Activated T-helper 1 cell treated with anti-CD3 and anti-CD28 coated beads, Interleukin-12 subunit alpha, Interleukin-12 subunit beta, Interleukin-2, Interleukin-4 antibody, amounts not matched to agents 30 ng/mL and 10 ng/mL and 1 ng/mL, durations not matched to agents 14 hours and 24 hours and 36 hours (primary cell): ENCODE measurements at places on chromosomes 6 and 20.

- DNase-seq: no peak
These were observed 87.1 kb upstream of the SYNDIG1 start for GRCh38 chr20:24382331-24382730.

GRCh38 chr20:59830665-59831023, 102.8 kb downstream of the SYCP2 start:
- DNase-seq: no peak

GRCh38 chr20:49987015-49987867, 4.5 kb downstream of the SNAI1 start:
- no peak for DNase-seq

GRCh38 chr6:62345962-62346689, 60.1 kb upstream of the KHDRBS2 start:
- DNase-seq: no peak

DNA sequence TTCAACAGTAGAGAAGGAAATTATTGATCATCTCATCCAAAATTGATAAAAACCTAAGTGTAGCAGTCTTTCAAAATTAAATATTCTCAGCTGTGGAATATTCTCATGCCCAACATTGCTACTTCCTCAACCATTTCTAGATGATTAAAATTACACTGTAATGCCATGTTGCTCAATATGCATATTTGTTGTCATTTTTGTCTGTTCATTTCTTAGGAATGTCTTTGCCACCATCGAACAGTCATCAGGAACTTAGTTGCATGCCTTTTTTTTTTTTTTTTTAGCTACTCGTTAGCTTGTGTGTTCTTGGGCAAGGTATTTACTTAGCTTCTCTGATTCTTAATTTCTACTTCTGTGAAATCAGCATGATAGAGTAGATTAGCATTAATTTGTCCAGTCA, 188.6 kb downstream of the DTNBP1 start:
- no peak for DNase-seq

DNA sequence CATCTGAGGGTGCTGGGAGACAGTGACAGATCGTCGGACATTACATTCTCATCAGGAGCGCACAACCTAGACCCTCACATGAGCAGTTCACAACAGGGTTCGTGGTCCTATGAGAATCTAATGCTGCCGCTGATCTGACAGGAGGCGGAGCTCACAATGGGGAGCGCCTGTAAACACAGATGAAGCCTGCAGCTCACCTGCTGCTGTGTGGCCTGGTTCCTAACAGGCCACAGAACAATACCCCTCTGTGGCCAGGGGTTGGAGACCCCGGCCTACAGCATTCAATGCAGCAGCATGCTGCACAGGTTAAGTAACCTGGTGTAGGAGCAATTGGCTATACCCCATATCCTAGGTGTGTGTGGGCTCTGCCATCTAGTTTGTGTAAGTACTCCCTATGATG, 19.5 kb downstream of the ANKRD60 start:
- no peak for DNase-seq

DNA sequence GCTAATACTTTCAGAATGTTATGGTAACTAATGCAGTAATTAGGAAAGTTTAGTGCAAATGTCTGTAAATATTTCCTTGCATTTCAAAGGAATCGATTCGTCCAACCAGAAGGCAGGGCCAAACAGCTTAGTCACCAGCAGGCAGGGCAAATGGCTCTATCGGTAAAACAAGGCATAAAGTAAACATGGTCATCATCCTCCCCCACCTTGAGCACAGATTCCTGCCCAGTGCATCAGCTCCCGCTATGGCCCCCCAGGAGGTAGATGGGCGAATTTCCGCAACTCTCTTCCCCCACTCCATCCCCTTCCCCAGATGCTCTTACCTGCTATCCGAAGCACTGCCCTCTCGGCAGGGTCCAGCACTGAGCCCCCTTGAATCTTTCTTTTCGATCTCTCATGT, 103.8 kb upstream of the BEND6 start:
- no peak for DNase-seq

GRCh38 chr6:1544000-1544399, 65.7 kb upstream of the FOXC1 start:
- no peak for DNase-seq

- no peak for DNase-seq
These were observed 76.4 kb downstream of the PHACTR2 start for GRCh38 chr6:143754204-143754603.

- DNase-seq: no peak
These were observed 32.7 kb upstream of the PSMF1 start for GRCh38 chr20:1085492-1086276.

DNA sequence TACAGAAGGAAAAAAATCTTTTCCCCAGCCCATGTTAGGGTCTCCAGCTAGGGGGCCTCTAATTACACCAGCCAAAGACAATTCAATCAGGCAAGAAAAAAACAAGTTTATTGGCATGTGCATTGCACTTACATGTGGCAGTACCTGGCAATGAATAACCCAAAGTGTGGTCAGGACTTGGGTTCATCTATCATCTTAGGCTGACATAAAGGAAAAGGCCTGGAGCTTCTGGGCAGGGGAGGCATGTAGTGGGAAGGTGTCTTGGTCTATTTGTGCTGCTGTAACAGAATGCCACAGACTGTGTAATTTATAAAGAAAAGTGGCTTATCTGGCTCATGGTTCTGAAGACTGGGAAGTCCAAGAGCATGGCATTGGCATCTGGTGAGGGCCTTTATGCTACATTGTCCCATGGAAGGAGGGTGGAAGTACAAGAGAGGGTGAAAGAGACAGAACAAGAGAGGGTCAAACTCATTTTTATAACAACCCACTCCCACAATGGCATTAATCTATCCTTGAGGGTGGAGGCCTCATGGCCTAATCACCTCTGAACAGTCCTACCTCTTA, 4.4 kb upstream of the PYGB start:
- no peak for DNase-seq

DNA sequence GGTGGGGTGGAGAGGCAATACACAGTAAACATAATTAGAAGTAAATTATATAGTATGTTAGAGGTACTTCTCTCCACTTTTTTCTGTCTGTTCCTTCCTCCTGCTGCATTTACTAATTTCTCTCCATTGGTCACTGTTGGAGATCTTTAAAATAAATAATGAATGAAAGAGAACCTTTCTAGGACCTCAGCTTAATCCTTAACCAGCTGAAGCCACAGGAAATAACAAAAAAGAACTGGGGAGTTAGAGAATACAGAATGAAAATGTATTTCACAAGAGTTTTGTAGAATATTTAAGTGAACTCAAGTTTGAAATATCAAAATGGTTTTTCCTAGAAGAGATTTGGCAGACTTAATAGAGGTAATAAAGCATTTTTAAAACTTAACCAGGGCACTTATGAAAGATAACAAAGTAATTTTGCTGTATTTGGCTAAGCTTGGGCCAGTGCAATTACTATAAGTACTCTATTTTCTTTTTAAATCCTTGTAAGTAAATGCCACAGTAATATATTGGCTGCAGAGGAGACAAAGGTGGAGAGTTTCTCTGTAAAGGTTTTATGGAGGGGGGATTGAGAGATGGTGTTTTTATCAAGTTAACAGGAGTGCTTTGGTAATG, 405.0 kb downstream of the CDKAL1 start:
- DNase-seq: no peak

- DNase-seq: no peak
These were observed 155.1 kb upstream of the MLIP start for GRCh38 chr6:53956068-53956711.

GRCh38 chr6:18663011-18663410, 275.9 kb downstream of the RNF144B start:
- no peak for DNase-seq

GRCh38 chr6:18160911-18161310, 5.7 kb downstream of the KDM1B start:
- no peak for DNase-seq

DNA sequence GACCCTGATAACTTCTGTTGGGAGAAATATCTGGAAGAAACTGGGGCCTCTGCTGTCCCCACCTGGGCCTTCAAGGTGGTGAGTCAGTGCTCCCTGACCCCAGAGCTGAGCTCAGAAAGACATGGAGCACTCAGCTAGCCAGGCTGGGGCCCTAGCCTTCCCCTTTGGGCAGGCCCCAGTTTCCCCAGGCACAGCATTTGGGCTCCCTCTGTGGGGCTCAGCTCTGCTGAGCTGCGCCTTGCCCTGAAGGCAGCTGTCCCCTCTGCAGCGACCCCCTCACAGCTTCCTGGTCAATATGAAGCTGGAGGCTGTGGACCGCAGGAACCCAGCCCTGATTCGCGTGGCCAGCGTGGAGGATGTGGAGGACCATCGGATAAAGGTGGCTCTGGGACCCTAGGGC, 24.8 kb upstream of the SGK2 start:
- DNase-seq: no peak

DNA sequence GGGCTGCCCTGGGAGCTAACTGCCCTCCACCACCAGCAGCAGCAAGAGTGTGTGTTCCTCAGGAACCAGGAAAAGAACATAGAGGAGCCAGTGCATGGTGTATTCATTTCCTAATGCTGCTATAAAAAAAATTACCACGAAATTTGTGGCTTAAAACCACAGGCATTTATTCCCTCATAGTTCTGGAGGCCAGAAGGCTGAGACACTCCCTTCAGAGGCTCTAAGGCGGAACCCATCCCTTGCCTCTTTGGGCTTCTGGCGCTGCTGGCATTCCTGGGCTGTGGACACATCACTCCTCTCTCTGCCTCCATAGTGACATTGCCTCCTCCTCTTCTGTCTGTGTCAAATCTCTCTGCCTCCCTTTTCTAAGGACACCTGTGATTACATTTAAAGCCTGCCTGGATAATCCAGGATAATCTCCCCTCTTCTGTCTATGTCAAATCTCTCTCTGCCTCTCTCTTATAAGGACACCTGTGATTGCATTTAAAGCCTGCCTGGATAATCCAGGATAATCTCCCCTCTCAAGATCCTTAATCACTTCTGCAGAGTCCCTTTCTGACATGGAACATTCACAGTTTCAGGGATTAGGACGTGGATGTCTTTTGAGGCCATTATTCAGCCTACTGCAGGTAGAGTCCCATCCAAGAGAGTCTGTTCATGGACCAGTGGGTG, 54.7 kb downstream of the NDUFAF5 start:
- DNase-seq: no peak

- DNase-seq: no peak
These were observed 1.8 kb downstream of the FOXO3 start for GRCh38 chr6:108562503-108562993.

GRCh38 chr20:43993560-43993959, 78.9 kb downstream of the TOX2 start:
- no peak for DNase-seq

DNA sequence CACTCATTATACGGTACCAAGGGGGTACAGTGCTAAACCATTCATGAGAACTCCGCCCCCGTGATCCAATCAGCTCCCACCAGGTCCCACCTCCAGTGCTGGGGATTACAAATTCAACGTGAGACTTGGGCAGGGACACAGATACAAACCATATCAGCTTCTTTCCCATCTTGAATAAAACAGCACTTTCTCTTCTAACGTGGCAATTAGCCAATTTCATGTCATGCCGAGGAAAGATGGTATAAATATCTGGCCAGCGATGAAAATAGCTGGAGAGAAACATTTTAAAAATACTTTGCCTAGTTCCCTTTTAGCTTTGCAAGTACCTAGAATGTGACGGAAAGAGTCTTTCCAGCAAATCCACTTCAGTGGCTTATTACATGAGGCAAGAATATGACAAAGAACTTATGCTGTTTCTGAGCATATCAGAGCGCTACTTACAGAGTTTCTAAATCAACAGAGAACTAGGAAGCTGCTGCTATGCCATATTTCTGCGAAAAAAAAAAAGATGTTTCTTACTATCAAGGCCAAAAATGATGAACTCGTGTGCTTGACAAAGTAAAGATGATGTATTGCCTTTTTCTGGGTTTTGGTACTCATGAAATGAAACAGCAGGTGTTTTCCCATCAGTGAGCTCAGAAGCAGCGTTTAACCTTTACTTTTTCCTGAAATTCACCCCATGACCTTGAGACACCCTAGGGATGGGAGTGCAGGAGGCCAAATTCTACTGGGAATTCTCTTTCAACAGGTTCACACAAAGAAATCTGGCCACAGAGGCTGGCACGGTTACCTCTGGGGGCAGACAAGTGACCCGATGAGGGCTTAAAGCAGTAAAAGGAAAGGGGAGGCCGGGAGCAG, 37.9 kb downstream of the AGPAT4 start:
- DNase-seq: no peak

- no peak for DNase-seq
These were observed at the start of gene STK35 for GRCh38 chr20:2101057-2101864. STK35 (plus strand) TSS chr20:2101827; CDS start chr20:2101882, 55 bp downstream.

GRCh38 chr6:143160439-143161220, 99.9 kb downstream of the AIG1 start:
- no peak for DNase-seq

DNA sequence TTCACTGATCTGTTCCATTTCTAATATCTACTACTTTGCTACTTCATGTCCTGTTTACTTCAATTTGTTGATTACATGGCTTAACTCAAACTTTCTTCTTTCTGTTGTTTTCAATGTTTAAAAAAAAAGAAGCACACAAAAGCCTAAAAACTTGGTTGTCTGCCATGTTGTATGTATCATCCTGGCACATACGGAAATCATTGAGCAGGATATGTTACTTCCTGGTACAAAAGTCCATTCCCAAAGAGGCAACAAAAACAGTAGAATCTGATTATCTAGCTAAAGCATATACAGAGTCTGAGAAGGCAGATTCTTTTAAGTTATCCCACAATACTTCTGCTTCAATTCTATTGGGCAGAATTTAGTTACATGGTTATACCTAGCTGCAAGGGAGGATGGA, 14.5 kb upstream of the COL12A1 start:
- no peak for DNase-seq

GRCh38 chr6:157035546-157035945, 258.4 kb downstream of the ARID1B start:
- DNase-seq: no peak

GRCh38 chr6:89693207-89693606, 54.7 kb upstream of the LYRM2 start:
- no peak for DNase-seq

- DNase-seq: no peak
These were observed 30.9 kb upstream of the CCN5 start for GRCh38 chr20:44684047-44684967.

- no peak for DNase-seq
These were observed 26.5 kb upstream of the DACT2 start for GRCh38 chr6:168345896-168346754.

GRCh38 chr6:17845598-17845997, 138.9 kb upstream of the NUP153 start:
- DNase-seq: no peak

DNA sequence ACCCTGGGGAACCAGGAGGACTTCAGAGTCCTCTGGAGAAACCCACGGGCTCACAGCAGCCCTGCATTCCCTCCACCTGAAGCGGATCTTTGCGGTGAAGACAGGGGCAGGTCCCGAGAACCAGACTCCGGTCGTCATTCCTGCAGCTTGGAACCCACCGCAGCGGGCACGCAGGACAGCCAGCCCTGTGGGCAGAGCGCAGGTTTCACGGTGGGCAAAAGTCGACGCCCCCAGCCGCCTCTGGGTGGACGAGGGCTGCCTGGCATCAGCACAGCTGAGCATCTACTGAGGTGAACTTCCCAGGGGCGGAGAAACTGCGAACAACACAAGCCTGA, 118.3 kb downstream of the PSMB1 start:
- no peak for DNase-seq

GRCh38 chr6:110944681-110945151, 13.8 kb upstream of the GTF3C6 start:
- DNase-seq: peak; percentile 40
